Right renal cortex interstitium (tissue), 3 donors: ENCODE measurements at places on chromosomes 11 and 22.

- DNase-seq: no peak
These were observed 7.0 kb downstream of the RPS3 start for GRCh38 chr11:75406338-75406777.

GRCh38 chr11:64238999-64239398 is 1.9 kb upstream of the FKBP2 start:
- DNase-seq: no peak

DNA sequence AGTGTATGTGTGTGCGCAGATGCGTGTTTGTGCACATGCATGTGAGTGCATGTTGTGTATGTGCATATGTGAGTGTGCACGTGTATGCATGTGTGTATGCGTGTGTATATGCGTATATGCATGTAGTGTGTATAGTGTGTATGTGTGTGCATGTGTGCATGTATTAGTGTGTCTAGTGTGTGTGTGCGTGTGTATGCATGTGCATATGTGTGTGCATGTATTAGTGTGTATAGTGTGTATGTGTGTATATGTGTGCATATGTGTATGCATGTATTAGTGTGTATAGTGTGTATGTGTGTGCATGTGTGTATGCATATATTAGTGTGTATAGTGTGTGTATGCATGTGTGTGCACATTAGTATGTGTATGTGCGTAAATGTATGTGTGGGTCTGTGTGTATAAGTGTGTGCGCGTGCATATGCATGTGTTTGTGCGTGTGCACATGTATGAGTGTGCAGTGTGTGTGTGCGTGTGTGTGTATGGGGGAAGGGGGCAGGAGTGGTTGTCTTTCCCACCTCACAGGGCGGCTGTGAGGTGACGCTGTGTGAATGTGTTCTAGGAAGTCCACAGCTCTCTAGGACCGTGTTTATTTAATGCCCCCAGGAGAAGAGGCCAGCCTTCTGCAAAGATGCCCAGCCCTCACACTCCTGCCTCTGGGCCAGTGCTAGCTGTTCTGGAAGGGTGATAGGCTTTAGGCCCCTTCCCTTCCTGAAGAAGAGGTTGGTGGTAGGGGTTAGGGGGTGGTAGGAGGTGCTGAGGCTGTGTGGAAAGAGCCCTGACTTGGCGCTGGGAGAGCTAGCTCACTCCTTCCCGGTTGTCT is 114.6 kb downstream of the CEP164 start:
- no peak for DNase-seq

DNA sequence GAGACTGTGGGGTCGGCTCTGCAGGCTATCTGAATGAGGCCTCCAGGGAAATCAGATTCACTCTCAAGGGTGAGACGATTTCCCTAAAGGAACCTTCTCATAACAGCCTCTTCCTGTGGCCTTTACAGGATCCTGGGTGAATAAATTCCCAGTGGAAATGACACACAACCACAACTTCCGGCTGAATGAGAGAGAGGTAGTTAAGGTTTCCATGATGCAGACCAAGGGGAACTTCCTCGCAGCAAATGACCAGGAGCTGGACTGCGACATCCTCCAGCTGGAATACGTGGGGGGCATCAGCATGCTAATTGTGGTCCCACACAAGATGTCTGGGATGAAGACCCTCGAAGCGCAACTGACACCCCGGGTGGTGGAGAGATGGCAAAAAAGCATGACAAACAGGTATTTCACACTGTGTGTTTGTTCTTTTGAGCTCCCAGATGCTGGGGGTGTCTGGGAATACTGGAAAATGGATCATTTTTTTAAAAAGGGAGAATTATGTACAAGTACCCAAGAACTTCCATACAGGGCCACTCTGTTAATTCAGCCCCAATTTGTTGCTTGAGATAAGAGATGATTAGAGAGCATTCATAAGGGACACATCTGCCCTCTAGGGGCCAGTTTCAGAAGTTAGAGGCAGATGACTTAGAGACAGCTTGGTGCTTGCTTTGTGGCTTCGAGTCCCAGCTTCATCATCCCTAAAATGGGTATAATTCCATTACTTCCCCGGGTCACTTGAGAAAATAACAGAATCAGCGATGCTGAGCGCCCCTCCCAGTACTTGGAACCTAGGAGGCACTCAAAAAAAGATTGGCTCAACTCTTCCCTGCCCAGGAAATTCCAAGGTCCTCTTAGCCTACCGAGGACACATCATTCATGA is 10.2 kb downstream of the SERPIND1 start:
- DNase-seq: no peak

GRCh38 chr11:34907934-34908593 is 8.1 kb downstream of the APIP start:
- DNase-seq: no peak

DNA sequence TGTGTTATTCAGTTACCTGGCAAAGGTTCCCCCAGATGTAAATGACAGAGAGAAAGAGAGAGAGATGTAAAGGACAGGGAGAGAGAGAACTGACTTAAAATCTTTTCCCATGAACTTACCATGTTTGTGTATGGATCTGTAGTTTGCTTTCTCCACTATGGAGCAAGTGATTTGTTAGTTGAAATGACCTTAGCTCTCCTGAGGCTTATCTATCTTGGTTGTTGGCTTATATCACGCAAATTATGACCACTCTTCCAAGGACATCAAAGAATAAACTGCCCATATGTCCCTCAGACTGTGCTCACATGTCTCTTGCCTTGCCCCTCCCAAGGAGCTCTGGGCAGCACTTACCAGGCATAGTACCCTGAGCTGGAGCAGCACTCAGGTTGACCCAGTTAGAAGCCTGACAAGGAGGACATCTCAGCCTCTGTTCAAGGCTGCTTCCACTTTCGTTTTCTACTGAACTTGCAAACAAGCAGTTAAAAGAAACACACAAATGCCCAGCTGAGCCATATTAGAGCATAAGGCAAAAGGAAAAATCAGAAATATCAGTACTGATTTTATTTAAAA is 95.3 kb upstream of the RCN1 start:
- DNase-seq: no peak

GRCh38 chr11:132106096-132106982 is 735.9 kb downstream of the NTM start:
- DNase-seq: no peak

DNA sequence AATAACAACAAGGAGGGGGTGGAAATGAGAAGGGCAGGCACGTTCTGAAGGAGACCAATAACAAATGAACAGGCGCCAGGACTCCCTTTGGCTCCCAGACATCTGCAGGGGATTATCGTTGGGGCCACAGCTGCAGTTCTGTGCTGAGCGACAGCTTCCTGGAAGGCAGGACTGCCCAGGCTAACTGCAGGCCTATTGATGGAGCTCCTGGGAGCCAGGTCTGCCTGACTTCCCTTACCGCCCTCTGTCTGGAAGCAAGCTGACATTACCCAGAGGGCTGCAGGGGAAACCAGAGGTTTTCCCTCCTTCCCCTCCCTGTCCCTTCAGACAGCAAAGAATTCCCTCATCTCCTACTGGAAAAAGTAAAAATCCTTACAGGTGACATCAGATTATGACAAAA is 5.0 kb downstream of the DRD2 start:
- DNase-seq: no peak

- DNase-seq: no peak
These were observed 36.9 kb upstream of the PRR5 start for GRCh38 chr22:44665115-44665514.

GRCh38 chr11:35144136-35144741 is 5.3 kb downstream of the CD44 start:
- no peak for DNase-seq

DNA sequence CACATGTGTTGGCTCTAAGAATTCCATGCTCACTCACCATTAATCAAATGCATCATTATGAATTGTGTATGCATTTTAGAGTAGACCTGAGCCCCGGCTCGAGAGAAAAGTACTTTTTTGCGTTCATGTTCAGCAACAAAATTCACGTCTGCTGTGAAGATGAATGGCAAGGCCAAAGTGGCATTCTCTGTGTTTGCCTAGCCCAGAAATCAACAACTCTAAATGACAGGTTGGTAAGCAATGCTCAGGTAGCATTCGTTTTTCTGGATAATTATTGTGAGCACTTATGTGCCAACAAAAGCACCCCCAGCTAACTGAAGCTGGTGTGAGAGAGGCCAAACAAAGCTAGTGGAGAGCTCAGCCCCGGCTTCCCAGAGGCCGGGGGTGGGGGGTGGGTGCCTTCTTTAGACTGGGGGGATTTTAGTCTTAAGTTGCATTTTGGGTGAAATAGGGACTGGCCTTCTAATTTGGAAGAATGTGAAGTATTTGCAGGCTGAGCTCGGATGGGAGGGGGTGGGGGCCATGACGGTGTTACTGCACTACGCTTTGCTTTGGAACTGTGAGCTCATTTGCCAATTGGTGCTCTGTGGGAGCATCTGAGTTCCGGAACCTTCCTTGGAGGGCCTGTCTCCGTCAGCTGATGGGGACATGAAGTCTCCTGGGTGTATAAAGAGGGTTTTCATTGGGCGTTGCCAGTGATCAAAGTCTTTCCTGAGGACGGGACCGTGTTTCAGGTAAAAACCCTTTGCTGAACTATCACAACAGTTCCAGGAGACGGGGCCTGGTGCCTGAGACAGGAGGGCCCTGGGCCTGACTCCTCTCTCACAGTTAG is 29.0 kb upstream of the ALX4 start:
- DNase-seq: no peak

DNA sequence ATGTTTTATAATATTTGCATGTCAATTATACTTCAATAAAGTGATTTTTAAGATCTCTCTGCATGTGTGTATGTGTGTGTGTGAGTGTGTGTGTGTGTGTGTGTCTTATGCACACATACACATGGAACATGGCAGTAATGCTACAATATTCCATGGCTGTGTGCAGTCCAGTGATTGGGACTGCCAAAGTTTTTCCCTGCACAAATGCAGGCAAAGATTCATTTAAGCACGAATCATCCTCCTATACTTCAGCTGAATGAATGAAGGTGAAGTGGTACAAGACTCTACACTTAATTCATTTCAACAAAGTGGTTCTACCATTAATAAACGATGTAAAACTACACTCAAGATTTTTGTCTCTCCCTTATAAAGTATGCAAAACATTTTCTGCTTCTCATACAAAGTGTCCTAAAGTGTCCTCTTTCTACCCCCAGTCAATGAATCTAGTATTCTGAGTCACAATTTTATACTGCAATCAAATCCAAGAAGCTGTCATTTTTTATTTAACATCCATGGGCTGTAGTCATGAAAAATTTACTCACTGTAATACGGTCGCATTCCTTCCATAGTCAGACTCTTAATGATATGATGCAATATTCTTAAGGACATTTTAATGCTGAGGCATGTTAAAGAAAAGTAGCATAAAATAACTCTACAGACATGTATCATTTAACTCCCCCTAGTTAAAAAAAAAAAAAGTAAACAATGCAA is 132.4 kb downstream of the TTC28 start:
- DNase-seq: peak; percentile 12

DNA sequence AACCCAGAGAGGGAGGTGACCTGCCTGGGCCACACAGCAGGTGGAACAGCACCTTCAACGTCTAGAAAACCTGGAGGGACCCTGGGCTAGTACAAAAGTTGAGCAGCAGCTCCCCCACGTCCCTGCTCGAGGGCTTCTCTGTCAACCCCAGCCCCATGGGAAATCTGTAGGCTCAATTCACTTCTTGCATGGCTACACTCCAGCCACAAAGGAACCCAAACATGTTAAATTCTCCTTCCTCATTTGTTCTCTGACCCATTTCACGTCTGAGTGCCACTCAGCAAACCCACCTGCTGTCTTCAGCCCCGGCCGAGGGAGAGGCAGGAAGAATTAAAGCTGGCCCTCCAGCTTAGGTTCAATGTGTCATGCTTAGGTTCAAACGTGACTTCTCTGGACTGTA is 418.5 kb downstream of the MIAT start:
- no peak for DNase-seq

- no peak for DNase-seq
These were observed 2.2 kb downstream of the LRFN4 start for GRCh38 chr11:66858939-66859685.

- DNase-seq: no peak
These were observed 12.7 kb upstream of the RGL4 start for GRCh38 chr22:23678133-23678532.

DNA sequence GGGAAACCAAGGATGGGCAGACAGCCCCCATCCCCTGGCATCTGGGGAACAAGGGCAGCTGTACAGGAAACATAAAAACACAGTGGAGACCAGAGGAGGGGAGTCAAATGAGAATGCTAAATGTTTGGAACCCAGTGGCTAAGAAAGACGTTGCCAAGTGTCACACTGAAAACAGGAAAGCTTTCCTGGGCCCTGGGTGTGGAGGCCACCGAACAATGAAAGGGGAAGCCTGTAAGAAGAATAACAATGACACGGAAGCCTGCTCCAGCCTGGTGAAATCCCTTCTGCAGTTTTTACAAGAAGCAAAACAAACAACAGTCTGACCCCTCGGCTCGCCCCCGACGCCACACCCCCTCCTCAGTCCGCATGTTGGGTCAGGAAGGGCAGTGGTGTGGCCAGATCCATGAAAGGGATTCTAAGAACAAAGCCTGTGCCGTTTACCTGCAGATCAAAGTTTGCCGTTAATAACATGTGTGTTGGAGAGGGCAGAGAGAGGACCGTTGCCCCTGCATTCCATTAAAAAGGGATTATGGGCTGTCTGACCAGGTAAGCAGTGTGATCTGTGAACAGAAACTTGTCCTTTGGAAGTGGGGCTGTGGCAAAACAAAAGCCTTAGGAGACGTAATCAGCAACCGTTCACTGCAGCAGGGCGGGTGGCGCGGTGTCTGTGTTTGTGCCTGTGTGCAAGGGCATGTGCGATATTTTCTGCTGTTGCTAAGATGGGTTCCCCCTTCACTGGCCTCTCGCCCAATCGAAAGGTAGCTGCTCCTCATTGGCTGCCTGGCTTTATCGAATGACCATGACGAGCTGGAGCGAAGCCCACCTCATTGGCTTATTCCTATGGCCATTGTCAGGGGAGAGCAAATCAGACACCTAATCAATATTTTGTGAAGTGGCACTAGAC is 113.7 kb upstream of the BLID start:
- DNase-seq: no peak

DNA sequence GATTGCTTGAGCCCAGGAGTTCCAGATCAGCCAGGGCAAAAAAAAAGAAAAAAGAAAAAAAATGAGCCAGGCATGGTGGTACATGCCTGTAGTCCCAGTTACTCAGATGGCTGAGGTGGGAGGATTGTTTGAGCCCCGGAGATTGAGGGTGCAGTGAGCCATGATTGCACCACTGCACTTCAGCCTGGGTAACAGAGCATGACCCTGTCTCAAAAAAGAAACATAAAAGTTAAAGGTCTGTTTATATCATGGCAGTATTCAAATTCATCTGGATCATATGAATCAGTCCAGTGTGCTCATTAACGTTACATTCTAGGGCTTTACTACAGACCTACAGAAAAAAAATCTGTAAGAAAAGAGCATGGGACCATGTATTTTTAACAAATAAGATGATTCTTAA is 13.9 kb downstream of the HSD17B12 start:
- DNase-seq: no peak

DNA sequence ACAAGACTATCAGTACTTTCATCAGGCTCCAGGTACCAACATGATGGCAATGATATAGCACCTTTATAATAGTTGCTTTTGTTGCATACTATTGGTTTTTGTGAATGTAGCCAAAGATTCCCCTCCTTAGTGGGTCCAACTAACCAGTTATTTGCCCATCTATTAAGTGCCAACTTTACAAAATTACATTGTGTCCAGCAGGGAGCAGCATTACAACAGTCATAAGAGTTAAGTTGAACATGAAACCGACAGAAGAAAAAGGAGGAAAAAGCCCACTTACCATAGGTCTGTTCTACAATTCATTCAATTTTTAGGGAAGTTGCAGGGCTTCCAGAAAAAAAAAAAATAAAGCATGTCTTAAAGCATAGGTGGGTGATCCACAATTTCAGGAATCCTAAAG is 21.6 kb downstream of the IMMP1L start:
- DNase-seq: no peak
